ENCODE measurements at places on chromosomes 4 and X. TPM values are rescaled to one million over a fixed set of nuclear protein-coding genes. Genes with fewer than 3 reads are reported as not detected.

The TENM3 gene
- total RNA-seq = 16.8 TPM

The UGT2B11 gene
- total RNA-seq = 1.0 TPM

- DNase-seq = no peak
Measured at GRCh38 chrX:77014377-77015372, 432.5 kb upstream of the FGF16 start.

DNA sequence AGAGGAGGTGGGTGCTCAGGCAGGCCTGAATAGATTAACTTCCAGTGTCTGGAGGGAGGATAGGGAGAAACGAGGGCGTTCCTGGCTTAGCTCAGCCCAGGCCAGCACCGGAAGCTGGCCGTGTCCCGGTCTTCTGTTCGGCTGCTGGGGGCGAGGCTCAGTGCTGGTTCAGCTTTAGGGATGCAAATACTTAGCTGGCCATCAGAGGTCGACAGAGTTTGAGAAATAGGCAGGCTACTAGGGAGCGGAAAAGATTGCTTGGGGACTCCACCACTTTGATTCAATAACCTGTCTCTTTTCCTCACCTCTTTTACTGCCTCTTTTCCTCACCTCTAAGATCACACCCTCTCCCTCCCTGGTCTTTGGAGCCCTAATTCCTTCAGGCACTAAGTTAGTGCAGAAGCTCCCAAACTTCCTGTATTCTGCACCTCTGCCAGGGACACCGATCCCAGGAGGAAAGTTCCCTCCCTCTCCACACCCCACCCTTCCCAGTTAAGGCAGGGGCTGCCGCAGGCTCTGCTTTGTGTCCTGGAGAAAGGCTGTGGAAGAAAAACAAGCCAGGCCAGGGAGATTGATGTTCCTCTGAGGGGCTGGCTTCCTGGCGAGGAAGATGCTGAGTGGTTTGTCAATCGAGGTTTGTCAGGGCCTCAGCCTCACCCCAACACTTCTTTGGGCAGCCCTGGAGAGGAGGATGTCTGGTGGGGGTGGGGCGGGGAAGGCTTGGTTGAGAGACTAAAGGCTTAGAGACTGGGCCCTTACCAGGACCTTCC lies 6.0 kb upstream of the EFNB1 start:
- no peak for DNase-seq

GRCh38 chr4:5783486-5783885 lies 72.5 kb downstream of the EVC start:
- no peak for DNase-seq

DNA sequence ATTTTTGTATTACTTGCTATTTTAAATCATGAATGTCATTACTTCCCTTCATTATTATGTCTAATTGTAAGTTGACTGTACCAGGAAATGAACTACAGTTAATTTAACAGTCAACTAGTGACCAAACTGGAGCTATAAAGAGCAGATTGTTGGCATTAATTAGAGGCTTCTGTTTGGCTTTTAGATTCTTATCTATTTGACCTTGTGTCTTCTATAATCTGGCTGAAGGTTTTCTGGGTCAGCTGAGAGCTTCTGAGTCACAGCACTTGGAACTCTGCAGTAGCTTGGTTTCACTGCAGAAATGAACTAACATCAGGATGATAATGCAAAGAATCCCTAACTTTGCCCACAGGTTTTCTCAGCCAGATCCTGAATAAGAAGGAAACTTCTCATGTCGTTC lies 169.2 kb upstream of the LEF1 start:
- DNase-seq = no peak

DNA sequence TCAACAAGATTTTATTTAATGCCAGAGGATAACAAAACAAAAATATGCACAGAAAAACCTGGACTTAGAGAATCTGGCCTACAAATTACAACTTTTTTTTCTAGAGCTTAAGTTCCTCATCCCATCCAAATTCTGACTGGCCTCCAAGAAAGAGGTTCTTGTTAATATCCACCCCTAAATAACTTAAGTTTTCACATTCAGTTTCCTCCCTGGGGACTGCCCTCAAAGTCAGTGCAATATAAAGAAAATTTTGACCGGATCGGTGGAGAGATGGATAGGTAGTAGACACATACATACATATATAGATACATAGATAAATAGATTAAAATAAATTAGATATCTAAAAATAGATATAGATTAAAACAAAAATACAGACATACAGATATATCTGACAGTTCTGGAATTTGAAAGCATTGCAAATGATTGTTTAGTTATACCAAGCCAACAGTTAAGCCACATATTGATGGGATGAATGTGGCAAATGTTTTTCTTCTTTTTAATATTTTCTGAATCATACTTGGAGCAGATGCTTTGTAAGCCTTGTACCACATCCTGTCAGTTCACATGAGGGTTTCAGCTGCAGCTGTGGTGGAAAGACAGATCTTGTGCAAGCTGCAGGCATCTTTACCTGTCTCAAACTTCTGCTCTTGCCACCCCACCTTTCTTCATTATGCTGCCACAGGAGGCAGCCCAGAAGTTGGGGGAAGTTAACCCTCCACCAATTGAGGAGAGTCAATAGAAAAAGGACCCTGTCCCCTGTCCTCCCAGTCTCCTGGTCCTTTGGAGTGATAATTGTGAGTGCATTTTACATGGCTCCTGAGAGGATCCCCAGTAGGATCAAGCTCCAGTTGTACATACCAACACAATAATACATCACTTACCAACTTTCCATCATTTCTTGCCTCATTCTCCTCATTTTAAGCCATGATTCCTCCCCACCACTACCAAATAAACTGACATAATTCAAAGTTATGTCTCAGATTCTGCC lies 58.5 kb upstream of the PRDM8 start:
- no peak for DNase-seq

GRCh38 chr4:31374256-31374960 lies 654.2 kb downstream of the PCDH7 start:
- DNase-seq = no peak

DNA sequence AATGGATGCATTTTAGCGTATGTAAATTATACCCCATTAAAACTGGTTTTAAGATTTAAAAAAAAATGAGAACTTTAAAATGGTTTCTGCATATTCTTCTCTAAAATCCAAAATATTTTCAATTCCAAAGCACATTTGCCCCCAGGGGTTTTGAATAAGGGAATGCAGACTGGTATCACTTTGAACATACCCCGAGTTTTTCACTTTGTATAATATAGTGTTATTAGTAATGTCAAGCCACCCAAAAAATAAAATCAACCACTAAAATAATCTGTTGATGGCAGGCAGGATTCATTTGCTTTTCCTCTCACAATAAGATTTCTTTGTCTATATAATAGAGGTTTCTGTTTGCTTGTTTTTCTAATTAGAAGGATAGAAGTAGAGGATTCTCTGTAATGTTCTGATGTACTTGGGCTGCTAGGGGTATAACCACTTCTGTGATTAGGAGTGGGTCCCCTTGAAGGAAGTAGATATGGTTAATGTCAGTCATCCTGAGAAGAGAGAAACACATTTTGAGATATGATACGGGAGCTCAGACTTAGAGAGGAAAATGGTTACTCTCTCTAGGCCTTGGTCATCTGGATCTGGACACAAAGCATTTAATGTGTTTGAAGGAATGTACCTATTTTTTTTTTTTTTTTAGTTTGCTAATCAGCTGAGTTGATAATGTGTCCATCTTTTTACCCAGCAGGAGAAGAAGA lies 9.3 kb upstream of the LIN54 start:
- DNase-seq = no peak

DNA sequence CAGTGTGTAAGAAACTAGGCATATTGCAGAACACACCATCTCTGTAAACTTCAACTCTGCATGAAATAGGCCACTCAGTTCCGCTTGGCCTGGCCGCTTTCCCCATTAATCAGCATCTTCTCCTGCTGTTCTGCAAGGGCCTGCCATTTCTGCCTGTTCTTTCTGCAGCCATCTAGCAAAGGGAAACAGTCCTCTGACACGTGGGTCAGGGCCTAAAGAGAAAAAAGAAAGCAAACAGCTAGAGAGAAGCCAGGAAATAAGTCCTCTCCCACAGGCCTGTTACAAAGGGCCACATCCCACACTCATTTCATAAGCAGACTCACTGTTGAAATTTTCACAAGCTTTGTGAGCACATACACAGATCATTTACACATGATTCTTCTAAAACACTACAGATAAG lies 130.1 kb downstream of the PDE5A start:
- DNase-seq = no peak

- DNase-seq = no peak
Measured at GRCh38 chr4:185920691-185921260, 108.8 kb upstream of the SORBS2 start.

DNA sequence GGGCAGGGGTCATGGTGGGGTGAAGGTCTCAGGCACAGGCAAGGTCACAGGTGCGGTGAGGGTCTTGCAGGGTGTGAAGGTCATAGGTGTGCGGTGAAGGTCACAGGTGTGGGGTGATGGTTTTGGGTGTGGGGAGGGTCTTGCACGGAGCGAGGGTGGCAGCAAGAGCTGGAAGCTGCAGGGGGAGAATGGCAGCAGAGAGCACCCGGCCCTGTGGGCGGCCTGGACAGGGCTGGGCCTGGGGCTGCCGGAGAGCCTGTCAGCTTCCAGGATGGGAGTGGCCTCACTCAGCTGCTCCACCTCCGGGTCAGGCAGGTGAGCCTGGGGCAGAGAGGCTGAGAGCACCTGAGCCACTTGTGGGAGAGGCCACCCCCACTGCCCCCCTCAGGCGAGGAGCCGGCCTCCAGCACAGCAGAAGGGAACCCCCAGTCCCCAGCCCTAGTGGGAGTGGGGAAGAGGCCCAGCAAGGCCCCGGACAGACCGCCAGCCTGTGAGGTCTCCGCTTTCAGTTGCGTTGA lies 1.5 kb downstream of the MSANTD1 start:
- no peak for DNase-seq

DNA sequence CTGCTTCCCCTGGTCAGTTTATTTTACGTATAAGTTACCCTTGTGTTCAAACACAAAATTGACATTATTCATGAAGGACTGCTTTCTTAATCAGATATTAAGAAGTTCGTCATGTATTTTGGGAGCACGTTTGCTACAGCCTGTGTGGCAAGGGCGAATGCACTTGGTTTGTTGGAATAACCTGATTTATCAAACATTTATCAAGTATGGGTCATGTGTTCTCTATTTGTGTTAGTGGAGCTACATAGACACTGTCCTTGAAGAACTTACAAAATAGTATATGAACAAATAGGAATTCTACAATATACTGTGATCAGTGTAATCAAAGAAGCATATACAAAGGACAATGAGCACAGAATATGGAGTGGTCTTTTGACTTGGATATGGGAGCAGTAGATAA lies 22.4 kb downstream of the RAB33B start:
- no peak for DNase-seq

DNA sequence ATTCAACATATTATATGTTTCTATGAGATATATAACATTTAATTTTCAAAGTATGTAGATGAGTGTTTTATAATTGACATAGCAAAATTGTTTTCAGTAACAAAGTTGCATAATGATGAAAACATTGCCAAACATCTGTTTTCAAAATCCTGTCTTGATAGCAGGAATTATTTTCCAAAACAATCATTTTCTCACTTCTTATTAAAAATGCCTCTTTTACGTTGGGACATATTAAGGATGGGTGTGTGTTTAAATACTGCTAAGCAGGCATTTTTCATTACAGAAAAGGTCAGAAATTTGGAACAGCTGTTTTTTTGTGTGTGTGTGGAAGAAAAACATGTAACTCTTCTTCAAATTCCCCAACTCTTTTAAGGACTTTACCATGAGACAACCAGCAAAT lies 452.0 kb downstream of the SPRY1 start:
- DNase-seq = no peak

GRCh38 chr4:6549890-6550620 lies 24.9 kb upstream of the MAN2B2 start:
- DNase-seq = no peak

DNA sequence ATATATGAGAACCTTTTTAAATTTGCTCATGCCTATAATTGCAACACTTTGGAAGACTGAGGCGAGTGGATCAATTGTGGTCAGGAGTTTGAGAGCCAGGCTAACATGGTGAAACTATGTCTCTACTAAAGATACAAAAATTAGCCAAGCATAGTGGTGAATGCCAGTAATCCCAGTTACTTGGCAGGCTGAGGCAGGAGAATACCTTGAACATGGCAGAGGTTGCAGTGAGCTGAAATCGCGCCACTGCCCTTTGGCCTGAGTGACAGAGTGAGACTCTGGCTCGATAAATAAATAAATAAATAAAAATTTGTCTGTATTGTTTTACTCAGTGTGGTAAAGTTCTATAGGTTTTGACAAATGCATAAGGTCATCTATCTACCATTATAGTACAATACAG lies 218.2 kb downstream of the ZC4H2 start:
- no peak for DNase-seq

DNA sequence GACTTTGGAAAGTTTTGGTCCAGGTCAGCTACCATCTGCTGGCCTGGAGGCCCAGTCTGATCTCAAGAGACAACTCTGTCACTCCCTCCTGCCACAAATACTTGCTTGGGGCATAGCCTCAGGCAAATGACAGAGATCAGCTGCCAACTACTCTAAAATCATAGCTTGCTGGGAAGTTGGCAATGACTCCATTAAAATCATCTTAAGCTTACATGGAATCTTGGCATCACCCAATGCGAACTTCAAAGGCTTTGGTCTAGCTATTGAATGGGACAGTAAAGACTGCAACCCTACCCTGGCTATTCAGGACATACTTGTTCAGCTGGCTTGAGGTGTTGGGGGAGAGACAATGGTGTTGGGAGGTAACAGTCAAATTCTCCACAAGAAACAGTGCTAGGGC lies 7.0 kb upstream of the USO1 start:
- no peak for DNase-seq

DNA sequence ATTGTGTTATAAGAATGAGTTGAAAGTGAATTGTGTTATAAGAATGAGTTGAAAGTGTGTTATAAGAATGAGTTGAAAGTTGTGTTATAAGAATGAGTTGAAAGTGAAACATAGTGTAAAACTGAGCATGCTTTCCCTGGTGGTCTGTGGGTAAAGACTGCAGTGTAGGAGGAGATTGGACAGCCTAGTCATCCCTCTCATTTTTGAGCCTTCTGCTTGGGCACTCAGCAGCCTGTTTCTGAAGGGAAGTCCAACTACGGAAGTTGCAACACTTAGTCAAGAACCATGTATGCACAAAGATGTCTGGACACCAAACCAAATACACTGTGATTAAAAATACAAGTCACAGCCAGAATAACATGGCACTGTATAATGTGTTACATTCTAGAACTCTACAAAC lies 72.6 kb downstream of the ANK2 start:
- no peak for DNase-seq

Data from liver (tissue), 10 donors.